Karpas-422 (cell line): ENCODE measurements at places on chromosomes 12 and 14. TPM values are rescaled to one million over a fixed set of nuclear protein-coding genes. Genes with fewer than 3 reads are reported as not detected.
A peak's percentile ranks its signal among the peaks of the same experiment; 100 is the strongest.

GRCh38 chr12:68633614-68634558 lies 23.2 kb downstream of the RAP1B start:
- peak; percentile 68 for DNase-seq

GRCh38 chr14:81990312-81990761 lies 456.7 kb upstream of the SEL1L start:
- DNase-seq = peak; percentile 89

DNA sequence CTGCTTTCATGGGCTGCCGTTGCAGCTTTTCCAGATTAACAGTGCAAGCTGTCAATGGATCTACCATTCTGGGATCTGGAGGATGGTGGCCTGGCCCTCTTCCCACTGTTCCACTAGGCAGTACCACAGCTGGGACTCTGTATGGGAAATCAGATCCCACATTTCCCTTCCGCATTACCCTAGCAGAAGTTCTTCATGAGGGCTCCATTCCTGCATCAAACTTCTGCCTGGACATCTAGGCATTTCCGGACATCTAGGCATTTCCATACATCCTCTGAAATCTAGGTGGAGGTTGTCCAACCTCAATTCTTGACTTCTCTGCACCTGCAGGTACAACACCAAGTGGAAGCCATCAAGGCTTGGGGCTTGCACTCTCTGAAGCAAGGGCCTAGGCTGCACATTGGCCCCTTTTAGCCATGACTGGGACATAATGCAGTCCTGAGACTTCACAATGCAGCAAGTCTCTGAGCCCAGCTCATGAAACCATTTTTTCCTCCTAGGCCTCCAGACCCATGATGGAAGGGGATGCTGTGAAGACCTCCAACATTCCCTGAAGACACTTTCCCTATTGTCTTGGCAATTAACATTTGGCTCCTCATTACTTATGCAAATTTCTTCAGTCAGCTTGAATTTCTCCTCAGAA lies 863.3 kb downstream of the C12orf50 start:
- no peak for DNase-seq

Gene PTPRO
- 0.11 TPM in 1 of 2 replicates, not detected in the other for total RNA-seq

DNA sequence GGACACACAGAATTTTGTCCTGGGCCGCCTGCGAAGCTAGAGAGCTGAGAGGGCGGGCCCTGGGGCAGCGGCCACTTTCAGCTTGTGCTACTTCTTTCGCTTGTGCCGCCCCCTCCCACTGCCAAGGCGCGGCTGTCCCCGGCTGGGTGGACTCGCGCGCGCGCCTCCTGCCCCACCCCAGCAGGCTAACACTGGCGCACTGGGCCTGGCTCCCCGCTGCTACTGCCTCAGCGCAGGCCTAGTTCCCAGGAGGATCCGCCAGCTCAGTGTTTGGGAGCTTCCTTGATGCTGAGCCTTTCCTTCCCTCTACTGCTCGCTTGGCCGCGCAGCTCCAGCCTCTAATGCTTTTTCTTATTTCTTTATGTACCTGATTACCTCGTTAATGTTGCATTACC lies 27.4 kb upstream of the METAP2 start:
- DNase-seq = peak; percentile 56

- no peak for DNase-seq
Measured at GRCh38 chr12:120663741-120664140, 23.2 kb upstream of the MLEC start.

GRCh38 chr14:61646366-61647116 lies 48.8 kb upstream of the HIF1A start:
- no peak for DNase-seq

DNA sequence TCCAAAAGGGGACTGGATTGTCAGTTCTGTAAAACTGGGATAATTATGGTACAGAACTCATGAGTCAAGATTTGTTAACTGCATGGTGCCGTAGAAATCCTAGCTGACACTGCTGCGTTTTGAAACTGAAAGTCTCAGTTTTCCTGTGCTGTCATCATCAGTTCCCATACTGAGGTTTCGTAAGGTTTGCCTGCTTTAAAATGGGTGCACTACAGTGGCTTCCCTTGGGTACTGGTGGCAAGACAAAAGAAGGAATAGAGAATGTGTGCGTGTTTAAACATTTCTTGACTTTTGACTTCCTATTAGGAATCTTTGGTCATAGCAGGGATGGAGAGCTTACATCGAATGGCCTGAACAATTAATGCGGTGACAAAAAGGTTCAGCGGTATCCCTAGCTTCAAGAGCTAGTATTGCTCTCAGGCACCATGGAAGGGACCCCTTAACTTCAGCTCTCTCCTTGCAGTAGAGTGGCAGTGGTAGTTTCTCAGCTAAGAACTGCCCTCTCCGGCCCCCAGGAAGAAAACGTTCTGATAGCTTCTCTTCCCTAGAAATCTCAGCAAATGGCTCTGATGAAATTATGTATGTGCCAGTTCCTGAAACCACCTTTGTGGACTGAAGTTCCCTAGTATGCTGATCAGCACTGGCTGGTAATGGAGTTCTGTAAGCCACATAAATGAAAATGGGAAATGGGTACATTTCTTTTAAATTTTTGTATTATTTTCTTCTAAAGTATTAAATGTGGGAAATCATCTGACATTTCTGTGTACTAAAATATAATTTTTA lies 28.9 kb downstream of the ANO6 start:
- no peak for DNase-seq

Gene C1S
- 4.7 TPM in 1 of 2 replicates, not detected in the other for total RNA-seq

Gene GPX2
- not detected in 2 replicates for total RNA-seq

Gene AKAP6
- 0.54 and 2.3 TPM in 2 replicates for total RNA-seq

DNA sequence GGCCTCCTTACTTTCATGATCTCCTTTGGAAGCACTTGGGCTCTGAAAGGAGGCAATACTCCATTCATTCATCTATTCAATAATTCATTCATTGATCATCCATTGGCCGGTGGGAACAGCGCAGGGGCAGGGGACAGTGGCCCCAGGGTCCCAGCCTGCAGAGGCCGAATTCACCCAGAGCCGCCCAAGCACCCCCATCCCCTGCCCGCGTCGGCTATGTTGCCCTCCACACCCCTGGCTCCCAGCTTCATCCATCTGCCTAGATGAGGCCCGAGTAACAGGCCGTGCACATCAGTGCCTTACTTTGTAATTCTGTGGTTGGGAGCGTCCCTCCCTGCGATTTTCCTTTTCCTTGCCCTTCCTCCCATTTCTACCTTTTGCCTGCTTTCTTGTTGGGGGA lies 3.2 kb downstream of the AMN start:
- DNase-seq = no peak

Gene CCDC88C
- 57.9 and 72.4 TPM in 2 replicates for total RNA-seq

Gene CLEC2A
- total RNA-seq = not detected in 2 replicates
